ENCODE measurements at places on chromosomes 16 and 17.

- no peak for DNase-seq
These were observed 13.2 kb downstream of the JPT2 start for GRCh38 chr16:1691276-1691675.

DNA sequence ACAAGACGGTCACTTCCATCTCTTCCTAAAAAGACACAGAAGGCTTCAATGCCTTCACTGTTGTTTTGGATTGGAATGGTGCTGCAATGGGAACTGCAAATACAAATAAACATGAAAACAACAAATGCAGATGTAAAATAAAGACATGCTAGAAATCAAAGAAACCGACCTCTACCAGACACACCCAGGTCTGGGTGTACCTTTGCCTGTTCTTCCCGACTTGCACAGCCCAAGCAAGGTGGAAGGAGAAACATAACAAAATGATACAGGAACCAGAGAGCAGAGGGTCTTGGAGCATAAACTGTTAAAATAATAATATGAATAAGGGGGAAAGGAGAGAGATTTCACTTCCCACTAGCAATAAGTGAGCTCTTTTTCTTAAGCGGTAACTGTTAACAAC, 17.3 kb downstream of the RFFL start:
- no peak for DNase-seq

- DNase-seq = no peak
These were observed 11.9 kb downstream of the MAPT start for GRCh38 chr17:45906237-45906636.

DNA sequence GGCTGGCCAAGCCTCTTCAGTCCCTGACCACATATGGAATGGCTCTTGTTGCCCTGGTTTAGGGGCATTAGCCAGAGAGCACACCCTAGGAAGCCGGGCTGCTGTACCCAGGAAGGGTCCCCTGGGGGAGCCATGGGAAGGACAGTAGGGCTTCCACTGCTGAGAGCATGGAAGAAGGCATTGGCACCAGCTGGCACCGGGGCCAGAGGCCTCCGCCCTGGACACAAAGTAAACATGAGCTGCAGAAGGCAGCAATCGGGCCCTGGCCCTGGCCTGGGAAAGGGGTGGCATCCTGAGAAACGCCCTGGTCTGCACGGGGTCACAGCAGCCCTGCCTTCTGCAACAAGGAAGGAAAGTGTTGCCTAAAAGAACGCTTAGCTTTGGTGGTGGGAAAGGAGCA, 49.4 kb downstream of the VAC14 start:
- no peak for DNase-seq

DNA sequence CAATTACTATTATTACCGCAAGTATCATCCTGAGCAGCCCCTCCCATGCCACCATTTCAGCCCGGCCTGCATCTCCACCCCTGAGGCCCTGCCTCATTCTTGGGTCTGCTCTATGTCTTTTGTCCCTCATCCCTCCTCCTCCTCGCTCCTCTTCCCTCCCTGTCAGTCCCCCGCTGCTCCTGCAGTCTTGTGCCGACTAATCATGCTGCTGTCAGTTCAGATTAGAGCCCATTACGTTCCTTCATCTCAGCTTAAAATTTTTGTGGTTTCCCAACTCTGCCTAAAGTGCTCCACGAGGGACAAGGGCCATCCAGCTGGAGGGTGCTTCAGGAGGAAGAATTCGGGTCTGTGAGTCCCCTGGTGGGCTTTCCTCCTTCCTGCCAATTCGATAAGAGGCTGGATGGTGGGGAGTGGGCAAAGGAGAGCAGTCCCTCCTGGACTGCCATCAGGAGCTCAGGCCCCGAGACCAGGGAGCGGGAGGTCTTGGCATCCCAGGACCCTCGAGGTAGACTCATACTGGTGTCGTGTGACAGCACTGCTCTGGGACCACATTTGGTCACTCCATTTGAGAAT, 32.9 kb upstream of the GOSR2 start:
- no peak for DNase-seq

DNA sequence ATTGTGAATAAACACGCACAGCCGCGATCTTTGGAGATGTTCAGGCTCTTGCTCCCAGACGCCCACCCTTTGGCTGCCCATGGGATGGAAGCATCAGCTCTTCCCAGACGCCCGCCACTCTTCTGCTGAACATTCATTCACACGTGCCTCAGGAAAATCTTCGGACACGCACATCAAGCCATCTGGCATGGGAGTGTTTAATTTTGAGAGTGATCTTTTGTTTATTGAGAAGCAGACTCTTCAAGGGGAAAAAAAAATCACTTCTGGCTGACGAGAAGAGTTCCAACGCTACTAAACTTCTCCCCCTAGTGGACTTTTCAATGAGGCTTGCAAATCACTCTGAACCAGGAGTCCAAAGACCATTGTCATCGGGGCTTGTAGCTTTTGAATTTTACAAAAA, 62.0 kb upstream of the NUDT7 start:
- DNase-seq = no peak

GRCh38 chr16:58733248-58733670, 857 bp downstream of the GOT2 start:
- DNase-seq = no peak

DNA sequence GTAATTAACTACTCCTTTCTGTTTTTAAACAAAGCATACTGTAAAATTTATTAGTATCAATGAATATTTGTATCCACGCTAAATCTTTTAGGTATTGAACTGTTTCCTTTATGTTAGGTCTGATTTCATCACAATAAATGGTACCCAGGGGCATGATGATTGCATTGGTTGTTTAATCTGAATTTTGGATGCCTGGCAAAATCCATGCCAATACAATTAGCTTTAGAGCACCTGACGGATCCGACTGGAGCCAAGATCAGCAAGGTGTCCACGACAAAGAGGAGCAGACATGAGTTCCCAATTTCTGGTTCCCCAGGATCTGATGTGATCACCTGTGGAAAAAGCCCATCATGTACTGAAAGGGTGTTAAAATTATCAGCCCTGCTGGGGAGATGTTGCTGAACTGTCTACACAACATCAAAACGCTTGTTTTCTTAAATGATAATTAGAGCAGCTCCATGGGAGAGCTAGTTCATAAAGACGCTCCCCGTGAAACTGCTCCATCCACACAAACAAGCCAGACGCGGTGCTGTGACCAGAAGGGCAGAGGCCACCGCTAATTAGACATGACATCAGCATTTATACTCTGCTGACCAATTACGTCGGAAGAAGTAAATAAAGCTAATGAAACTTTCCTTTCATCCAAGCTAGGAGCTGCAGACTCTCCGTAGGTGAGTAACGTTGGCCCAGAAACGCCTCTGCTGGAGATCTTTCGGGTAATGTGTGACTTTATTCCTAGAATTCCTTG, 151.7 kb downstream of the CPPED1 start:
- no peak for DNase-seq

GRCh38 chr17:58184986-58185761, 7.4 kb upstream of the EPX start:
- no peak for DNase-seq

Data from cardiac septum (tissue), 1 donor.